Stimulated activated CD8-positive, alpha-beta memory T cell treated with anti-CD3 and anti-CD28 coated beads, Interleukin-7, amount 100 ng/mL, for 1 hour (primary cell): ENCODE measurements at places on chromosomes 6 and 20.

- no peak for DNase-seq
These were observed 41.3 kb downstream of the TRMT11 start for GRCh38 chr6:126027601-126028000.

GRCh38 chr20:41290804-41291389 is 26.6 kb downstream of the ZHX3 start:
- no peak for DNase-seq

GRCh38 chr20:33287884-33288283 is 4.9 kb downstream of the BPIFB1 start:
- DNase-seq: no peak

DNA sequence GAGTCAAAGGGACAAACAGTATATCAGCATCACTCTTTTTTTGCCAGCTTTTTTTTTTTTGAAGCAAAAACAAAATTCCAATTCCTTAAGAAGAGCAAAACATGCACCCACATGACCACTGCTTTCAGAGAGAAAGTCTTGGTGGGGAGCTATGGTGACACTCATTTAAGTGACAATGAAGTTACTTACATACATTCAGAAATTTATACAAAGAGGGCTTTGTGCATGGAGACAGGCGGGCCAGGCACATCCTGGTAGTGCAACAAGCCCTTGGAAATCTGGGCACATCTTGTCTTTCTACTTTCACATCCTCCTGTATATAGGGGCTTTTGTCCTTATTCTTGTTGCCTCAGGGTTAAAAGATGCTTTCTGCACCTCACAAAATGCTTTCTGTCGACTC is 55.9 kb downstream of the IL22RA2 start:
- no peak for DNase-seq

DNA sequence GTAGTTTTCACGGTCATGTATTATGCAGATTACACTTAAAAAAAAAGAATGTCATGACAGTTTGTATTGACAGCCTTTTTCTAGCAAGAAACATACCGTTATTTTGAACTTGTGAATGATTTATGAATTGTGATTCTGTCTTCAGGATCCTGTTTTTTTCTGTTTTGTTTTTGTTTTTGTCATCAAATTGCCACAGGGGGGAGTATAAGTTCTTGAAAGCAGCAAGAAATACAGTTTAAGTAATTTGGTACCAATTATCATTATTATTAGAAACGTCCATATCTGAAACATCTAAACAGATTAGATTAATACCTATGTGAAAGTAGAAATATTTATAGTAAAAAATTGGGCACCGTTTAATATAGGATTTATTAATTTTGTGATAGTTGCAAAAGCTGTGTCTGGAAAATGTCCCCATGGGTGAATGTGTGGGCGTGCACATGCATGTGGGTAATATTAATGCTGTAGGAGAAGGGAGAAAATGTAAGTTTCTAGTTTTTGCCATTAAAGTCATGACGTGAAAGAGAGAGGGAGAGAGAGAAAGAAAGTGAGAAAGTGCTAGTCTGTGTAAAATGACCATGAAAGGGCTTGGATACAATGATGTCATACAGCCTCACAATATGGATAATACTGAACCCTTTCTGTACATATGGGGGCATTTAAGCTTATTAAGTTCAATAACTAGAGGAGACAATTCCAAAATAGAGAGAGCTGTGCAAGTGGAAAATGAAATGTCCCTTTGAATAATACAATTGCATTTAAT is 9.4 kb upstream of the CCN2 start:
- no peak for DNase-seq

- DNase-seq: no peak
These were observed 8.5 kb downstream of the CD164 start for GRCh38 chr6:109373762-109374161.

- DNase-seq: no peak
These were observed 76.9 kb downstream of the SLC23A2 start for GRCh38 chr20:4924446-4924845.

GRCh38 chr20:42553374-42553773 is 636.3 kb downstream of the PTPRT start:
- DNase-seq: no peak

DNA sequence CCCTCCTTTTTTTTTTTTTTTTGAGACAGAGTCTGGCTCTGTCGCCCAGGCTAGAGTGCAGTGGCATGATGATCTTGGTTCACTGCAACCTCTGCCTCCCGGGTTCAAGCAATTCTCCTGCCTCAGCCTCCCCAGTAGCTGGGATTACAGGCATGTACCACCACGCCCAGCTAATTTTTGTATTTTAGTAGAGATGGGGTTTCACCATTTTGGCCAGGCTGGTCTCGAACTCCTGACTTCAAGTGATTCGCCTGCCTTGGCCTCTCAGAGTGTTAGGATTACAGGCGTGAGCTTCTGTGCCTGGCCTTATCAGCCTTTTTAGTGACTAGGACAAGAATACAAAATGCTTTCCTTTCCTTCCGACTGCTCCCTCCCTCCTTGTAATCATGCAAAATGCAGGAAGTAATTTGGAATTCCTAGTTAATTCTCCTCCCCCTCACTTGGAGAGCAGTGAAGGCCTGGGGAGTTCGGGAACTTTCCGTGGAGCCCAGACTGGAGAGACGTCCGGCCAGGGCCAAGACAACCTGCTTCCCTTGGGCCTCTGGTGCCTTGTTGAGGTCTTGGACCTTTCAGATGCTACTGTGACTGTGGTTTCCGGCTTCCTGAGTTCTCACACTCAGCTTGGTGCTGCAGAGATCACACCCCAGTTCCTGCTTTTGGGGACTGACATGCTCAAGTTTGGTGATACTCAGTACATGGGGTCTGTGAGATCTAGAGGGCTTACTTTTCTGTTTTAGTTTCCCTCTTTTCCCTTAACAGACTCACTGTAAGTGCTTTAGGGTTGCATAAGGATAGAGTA is 3.9 kb upstream of the PHF20 start:
- peak; percentile 51 for DNase-seq

DNA sequence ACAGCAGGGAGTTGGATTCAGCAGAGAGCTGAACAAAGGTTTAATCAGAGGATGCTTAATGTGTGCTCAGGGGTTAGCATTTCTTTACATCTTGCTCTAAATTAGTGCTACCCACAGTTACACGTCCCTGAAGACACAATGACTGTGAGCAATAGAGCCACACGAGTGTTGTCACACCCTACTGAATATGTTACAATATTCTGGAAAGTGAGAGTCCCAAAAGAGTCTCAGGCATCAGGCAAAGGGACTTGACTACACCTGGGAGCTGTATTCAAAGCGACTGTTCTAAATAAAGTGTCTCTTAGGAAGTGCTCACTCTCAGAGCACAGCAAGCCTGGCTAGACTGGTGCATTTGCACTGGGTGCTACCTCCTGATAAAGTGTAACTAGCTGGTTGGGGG is 108.7 kb downstream of the GRM4 start:
- DNase-seq: no peak

- no peak for DNase-seq
These were observed 646.3 kb downstream of the UTRN start for GRCh38 chr6:144931172-144932035.

DNA sequence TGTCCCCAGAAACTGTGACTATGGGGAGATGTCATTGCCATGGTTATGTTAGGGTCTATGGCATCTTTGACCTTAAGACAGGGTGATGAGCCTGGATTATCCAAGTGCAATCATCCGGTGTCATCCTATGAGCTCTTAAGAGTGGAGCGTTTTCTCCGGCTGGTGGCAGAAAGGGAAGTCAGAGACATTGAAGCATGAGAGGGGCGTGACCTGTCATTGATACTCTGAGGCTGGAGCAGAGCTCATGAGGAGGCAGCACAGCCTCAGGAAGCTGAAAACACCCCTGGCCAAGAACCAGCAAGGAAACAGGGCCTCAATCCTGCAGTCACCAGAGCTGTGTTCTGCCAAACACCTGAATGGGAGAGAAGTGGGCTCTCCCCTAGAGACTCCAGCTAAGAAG is 59.6 kb downstream of the ANKRD60 start:
- no peak for DNase-seq

- no peak for DNase-seq
These were observed 11.3 kb downstream of the NT5E start for GRCh38 chr6:85460921-85461797.

DNA sequence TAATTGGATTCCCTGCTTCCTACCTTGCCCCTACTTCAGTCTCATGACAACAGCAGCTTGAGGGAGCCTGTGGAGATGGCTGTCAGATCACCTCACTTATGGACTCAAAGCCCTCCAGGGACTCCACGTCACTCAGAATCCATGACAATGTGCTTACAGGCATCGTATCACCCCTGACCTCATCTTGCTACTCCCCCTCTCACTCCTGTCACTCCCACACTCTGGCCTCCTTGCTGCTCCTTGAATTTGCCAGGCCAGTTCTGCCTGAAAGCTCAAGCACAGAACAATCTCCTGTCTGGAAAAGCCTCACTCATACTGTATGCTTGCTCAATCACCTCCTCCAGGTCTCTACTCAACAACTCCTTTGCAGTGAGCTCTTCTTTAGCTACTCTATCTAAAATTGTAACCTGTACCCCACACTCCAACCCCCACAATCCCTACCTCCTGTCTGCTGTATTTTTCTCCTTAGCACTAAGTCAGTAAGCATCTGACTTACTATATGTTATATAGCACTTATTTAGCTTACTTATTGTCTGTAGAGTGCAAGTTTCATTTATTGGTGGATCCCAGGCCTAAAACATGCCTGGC is 10.7 kb upstream of the GSTA4 start:
- no peak for DNase-seq

GRCh38 chr6:135126034-135126433 is 55.1 kb upstream of the MYB start:
- DNase-seq: no peak

DNA sequence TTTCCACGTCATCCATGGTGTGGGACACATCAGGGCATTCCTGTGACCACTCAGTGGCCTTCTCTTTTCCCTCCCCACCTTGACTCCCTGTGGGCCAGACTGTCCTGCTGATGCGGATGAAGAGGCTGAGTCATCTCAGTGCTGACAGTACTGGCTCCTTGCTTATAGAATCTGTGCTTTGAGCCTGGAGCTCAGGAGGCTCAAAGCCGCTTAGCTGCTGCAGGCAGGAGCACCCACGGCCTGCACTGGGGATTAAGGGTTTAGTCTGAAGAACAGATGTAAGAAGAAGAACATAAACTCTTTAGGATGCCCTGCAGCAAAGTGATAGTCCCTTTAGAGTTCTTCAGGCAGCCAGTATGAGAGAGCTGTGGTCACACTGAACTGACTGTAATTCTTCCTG is 642.0 kb upstream of the CHD6 start:
- no peak for DNase-seq

DNA sequence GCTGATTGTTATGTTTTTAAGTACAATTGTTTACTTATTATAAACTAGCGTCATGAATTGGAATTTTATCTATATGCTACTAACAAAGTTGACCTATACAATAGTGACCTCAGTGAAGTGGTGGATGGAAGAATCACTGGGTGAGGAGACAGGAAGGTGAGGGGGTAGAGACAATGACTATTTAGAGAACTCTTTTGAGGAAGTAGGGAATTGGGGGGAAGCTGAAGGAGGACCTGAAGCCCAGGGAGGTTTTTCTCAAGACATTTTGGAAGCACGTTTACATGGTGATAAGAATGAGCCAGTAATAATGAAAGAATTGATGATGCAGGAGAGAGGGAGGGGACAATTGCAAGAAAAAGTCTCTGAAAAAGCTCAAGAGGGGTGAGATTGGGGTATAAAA is 96.4 kb downstream of the RPS12 start:
- no peak for DNase-seq

DNA sequence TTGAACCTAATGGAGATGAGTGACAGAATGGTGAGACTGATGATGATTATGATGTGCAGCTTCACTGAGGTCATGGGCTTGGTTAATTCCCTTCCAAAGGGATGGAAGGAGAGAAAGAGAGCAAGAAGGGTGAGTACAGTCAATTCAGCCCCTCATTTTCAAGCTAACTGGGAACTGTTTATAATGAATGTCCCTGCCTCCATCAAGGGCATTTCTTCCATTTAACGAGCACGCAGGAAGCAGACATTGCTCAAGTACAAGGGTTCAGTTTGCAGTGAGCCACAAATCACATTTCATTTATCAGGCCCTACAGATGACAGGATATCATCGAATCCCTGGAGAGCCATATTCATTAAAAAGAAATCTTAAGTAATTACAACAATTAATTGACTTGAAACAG is 158.3 kb upstream of the EEF1E1 start:
- DNase-seq: no peak

GRCh38 chr20:12289465-12289864 is 371.8 kb downstream of the BTBD3 start:
- DNase-seq: no peak

GRCh38 chr20:7868108-7868507 is 72.2 kb downstream of the HAO1 start:
- no peak for DNase-seq

GRCh38 chr6:112362812-112363570 is 15.9 kb downstream of the RFPL4B start:
- no peak for DNase-seq

DNA sequence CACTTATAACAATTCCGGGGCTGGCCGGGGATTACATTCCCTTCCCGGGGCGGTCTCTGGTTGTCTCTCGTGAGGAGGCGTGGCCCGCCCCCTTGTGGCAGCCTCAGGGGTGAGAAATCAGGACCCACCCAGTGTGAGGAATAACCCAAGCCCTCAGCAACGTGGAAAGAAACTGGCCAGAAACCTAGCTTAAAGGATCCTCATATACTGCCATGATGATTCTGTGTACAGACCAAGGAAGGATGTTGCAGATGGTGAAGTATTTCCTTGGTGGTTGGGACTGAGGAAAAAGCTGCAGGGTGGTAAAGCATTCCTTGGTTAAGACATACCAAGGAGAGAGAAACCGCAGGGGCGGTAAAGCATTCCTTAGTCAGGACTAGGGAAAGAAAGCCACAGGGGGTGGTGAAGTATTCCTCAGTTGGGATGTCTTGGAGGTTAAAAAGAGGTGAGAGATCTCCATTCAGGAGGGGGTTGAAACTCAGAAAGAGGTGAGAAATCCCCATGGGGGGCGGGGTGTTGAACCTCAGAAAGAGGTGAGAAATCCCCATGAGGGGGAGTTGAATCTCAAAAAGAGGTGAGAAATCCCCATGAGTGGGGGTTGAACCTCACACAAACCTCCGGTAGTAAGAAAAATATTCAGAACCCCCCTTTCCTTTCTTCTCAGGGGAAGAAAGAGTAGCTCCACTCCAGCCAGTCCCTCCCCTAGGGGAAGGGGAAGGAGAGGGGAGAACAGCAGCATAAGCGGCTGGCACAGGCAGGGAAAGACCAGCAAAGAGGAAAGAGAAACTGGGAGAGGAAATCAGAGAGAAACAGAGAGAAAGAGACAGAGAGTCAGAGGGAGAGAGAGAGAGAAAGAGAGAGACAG is 238.1 kb downstream of the RNGTT start:
- no peak for DNase-seq

- DNase-seq: no peak
These were observed 14.0 kb upstream of the MRGBP start for GRCh38 chr20:62782149-62782892.

- no peak for DNase-seq
These were observed 322.4 kb upstream of the EYS start for GRCh38 chr6:66029391-66029790.

GRCh38 chr6:1787894-1788293 is 178.2 kb downstream of the FOXC1 start:
- no peak for DNase-seq

- no peak for DNase-seq
These were observed 712.5 kb upstream of the NRSN1 start for GRCh38 chr6:23413327-23414050.

- no peak for DNase-seq
These were observed 146.7 kb upstream of the TAB2 start for GRCh38 chr6:149170564-149171452.

- DNase-seq: no peak
These were observed 154.0 kb downstream of the CLVS2 start for GRCh38 chr6:123150076-123150475.

GRCh38 chr6:17884498-17885478 is 102.6 kb downstream of the KIF13A start:
- no peak for DNase-seq

- no peak for DNase-seq
These were observed 457.8 kb downstream of the QKI start for GRCh38 chr6:163872335-163872734.
